Transverse colon (tissue), 4 donors: ENCODE measurements at places on chromosomes 13 and 19. TPM values are rescaled to one million over a fixed set of nuclear protein-coding genes. Genes with fewer than 3 reads are reported as not detected.
A peak's percentile ranks its signal among the peaks of the same experiment; 100 is the strongest.

DNA sequence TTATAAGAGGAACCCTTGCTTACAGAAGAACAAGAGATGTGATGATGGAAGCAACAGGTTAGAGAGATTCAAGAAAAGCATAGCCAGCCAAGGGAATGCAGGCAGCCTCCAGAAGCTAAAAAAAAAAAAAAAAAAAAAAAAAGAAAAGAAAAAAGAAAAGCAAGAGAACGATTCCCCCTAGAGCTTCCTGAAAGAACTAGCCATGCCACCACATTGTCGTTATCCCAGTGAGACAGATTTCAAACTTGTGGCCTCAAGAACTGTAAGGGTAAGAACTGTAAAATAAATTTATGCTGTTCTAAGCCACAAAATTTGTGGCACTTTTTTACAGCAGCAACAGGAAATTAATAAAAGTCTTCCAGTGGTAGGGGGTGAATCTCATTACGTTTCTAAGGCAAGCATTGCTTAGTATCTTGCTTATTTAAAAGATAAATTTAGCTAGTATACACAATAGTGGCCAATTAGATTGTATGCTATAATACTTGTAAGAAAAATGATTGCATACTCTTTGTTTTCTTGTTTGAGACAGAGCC is 21.8 kb downstream of the RFXAP start:
- DNase-seq, result no peak
- no peaks in the 10 kb centered on the region for H3K27me3 ChIP-seq
- H3K4me3 ChIP-seq, result no peak overlapping the region
- H3K27ac ChIP-seq, result no peak overlapping the region
- H3K36me3 ChIP-seq, result no peaks in the 10 kb centered on the region

GRCh38 chr13:106905380-106906162 is 337.6 kb upstream of the ARGLU1 start:
- H3K4me3 ChIP-seq, result no peak overlapping the region
- H3K27ac ChIP-seq, result no peak overlapping the region
- DNase-seq, result no peak
- H3K4me1 ChIP-seq, result no peaks in the 10 kb centered on the region
- H3K36me3 ChIP-seq, result no peaks in the 10 kb centered on the region

DNA sequence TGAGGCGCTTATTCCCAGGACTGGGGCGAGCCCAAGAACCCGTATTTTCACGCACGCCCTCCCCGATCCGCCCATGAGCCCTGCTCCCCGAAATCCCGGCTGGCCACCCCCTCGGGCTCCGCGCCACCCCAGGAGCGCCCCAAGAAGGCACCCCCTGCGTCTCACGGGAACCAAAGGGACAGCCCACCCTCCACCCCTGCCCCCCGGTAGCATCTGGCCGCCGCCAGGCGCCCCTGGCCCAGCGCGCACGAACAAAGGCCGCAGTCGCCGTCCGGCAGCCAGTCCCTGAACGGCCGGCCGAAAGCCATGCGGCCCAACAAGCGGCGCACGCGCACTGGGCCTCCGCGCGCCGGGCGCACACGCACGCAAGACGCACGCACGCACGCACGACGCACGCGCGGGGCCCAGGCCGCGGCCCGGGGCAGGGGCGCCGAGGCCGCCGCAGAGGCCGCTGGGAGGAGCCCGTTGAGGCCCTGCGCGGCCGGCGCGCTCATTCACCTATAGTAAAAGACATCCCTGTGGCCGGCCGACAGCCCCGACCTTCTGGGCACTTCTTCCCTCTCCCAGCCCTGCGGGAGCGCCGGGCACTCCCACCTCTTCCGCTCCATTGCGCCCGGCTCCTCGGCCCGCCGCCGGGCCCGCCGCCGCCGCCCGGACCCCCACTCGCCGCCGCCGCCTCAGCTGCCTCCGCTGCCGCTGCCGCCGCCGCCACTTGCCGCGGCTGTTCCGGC is 476 bp downstream of the MBD3 start:
- H3K27me3 ChIP-seq, result no peaks in the 10 kb centered on the region
- peak overlapping the region; percentile 99 for H3K27ac ChIP-seq
- peaks cover 31% of the 10 kb centered on the region for H3K4me1 ChIP-seq
- peak overlapping the region; percentile 96 for H3K4me3 ChIP-seq
- peak; percentile 90 for DNase-seq
- peaks cover 12% of the 10 kb centered on the region for H3K36me3 ChIP-seq

- DNase-seq, result no peak
- H3K36me3 ChIP-seq, result no peaks in the 10 kb centered on the region
- H3K4me1 ChIP-seq, result no peaks in the 10 kb centered on the region
- peak overlapping the region; percentile 82 for H3K27ac ChIP-seq
- peak overlapping the region; percentile 51 for H3K4me3 ChIP-seq
Observed at GRCh38 chr19:55504252-55504603, 16.0 kb downstream of the SSC5D start.

DNA sequence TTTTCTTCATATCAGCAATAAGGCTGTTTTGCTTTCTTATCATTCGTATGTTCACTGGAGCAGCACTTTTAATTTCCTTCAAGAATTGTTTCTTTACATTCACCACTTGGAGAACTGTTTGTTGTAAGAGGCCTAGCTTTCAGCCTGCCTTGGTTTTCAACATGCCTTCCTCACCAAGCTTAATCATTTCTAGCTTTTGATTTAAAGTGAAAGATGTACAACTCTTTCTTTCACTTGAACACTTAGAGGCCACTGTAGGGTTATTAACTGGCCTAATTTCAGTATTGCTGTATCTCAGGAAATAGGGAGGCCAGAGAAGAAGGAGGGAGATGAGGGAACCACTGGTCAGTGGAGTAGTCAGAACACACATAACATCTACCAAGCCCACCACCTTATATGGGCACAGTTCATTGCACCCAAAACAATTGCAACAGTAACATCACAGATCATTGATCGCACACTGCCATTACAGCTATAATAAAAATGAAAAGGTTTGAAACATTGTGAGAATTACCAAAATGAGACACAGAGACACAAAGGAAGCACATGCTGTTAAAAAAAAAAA is 181.4 kb upstream of the TUBA3C start:
- H3K4me1 ChIP-seq, result no peaks in the 10 kb centered on the region
- H3K27ac ChIP-seq, result no peak overlapping the region
- DNase-seq, result no peak
- no peaks in the 10 kb centered on the region for H3K36me3 ChIP-seq
- no peaks in the 10 kb centered on the region for H3K27me3 ChIP-seq
- no peak overlapping the region for H3K4me3 ChIP-seq

DNA sequence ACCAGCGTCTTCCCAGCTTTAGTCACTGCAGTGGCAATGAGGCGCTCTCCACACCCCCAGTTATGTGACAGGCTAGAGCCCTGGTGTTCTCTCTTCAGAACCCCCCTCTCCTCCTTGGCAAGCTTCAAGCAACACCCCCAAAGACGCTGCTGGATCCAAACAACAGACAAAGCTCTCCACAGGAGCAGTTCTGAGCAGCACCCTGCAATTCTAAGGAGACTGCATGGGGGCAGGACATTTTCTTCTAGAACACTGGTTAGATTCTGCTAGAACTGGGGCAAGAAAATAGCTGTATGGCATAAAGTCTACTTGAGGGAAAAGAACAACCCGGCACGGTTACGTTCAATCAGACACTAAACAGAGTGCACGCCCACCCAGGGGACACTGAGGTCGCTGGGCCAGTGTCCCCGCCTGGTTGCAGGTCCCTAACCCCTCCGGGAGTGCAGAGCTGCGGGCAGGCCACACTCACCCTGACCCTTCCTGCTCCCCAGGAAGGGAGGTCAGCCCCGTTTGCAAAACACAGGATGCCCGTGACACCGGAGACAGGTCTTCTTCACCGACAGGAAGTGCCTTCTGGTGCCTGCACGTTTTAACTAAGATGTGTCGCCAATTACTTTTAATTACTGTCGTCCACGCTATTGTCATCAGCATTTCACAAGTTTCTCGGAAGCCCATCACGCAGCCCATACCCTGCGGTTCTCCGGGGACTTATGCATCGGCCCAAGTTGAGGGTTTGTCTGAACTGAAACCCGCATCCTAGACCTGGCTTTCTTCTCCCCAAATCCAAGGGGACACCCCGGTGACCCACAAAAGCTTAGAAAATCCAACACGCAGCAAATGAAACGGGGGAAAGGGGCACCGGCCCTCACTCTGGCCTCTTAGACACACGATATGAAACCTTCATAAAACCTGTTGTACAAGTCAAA is 943 bp downstream of the GJB6 start:
- peak overlapping the region; percentile 12 for H3K4me3 ChIP-seq
- peaks cover 10% of the 10 kb centered on the region for H3K4me1 ChIP-seq
- DNase-seq, result no peak
- no peak overlapping the region for H3K27ac ChIP-seq

The IGFL3 gene
- total RNA-seq, result not detected

- no peaks in the 10 kb centered on the region for H3K27me3 ChIP-seq
- H3K4me3 ChIP-seq, result no peak overlapping the region
- H3K36me3 ChIP-seq, result no peaks in the 10 kb centered on the region
- no peak for DNase-seq
- H3K4me1 ChIP-seq, result peaks cover 3% of the 10 kb centered on the region
- H3K27ac ChIP-seq, result no peak overlapping the region
Observed at GRCh38 chr13:101614491-101614890, 162.0 kb downstream of the ITGBL1 start.

- no peaks in the 10 kb centered on the region for H3K36me3 ChIP-seq
- DNase-seq, result no peak
- H3K27me3 ChIP-seq, result no peaks in the 10 kb centered on the region
- H3K4me3 ChIP-seq, result no peak overlapping the region
Observed at GRCh38 chr13:60679928-60680694, 283.1 kb downstream of the TDRD3 start.

DNA sequence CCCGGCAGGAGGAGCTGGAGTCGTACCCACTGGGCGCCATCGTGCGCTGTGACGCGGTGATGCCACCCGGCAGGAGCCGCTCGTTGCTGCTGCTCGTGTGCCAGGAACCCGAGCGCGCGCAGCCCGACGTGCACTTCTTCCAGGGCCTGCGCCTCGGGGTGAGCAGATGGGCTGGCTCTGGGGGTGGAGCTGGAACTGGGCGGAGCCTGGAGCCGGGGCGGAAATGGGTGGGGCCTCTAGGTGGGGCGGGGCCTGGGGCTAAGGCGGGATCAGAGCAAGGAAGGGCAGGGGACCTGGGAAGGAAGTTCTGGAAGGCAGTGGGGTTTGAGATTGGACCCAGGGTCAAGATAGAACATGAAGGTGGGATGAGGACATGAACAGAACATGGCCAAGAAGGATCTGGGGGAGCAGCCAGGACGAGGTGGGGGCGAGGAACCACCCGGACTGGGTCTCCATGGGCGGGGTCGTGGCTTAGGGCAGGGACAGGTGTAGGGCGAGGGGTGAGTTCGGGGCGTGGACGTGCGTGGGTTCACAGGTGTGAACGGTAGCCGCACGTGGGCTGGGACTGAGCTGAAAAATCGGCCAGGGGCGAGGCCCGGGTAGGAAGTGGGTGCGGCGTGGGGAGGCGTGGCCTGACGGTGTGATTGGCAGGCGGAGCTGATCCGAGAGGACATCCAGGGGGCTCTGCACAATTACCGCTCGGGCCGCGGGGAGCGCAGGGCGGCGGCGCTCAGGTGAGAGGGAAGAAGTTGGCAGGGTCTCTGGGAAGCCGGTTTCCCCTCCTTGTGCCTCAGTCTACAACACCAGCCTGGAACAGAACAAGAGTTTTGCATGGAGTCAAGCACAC is 4.7 kb downstream of the EPS8L1 start:
- peaks cover 62% of the 10 kb centered on the region for H3K27me3 ChIP-seq
- peak; percentile 91 for DNase-seq
- H3K27ac ChIP-seq, result peak overlapping the region; percentile 86
- H3K4me1 ChIP-seq, result peaks cover 29% of the 10 kb centered on the region
- no peaks in the 10 kb centered on the region for H3K36me3 ChIP-seq

- no peak for DNase-seq
- no peaks in the 10 kb centered on the region for H3K27me3 ChIP-seq
- no peak overlapping the region for H3K27ac ChIP-seq
Observed at GRCh38 chr19:33468361-33469170, 53.0 kb downstream of the PEPD start.

GRCh38 chr19:6887316-6887715 is at the start of gene ADGRE1:
Gene ADGRE1, plus strand, starts transcription at chr19:6887579. Its CDS starts 30 bp downstream, at chr19:6887609.
- no peaks in the 10 kb centered on the region for H3K4me1 ChIP-seq
- DNase-seq, result no peak
- H3K4me3 ChIP-seq, result no peak within 1 kb of the TSS
